ENCODE measurements at places on chromosomes 6 and 20.

GRCh38 chr20:8505476-8506200 lies 373.6 kb downstream of the PLCB1 start:
- no peak for DNase-seq

DNA sequence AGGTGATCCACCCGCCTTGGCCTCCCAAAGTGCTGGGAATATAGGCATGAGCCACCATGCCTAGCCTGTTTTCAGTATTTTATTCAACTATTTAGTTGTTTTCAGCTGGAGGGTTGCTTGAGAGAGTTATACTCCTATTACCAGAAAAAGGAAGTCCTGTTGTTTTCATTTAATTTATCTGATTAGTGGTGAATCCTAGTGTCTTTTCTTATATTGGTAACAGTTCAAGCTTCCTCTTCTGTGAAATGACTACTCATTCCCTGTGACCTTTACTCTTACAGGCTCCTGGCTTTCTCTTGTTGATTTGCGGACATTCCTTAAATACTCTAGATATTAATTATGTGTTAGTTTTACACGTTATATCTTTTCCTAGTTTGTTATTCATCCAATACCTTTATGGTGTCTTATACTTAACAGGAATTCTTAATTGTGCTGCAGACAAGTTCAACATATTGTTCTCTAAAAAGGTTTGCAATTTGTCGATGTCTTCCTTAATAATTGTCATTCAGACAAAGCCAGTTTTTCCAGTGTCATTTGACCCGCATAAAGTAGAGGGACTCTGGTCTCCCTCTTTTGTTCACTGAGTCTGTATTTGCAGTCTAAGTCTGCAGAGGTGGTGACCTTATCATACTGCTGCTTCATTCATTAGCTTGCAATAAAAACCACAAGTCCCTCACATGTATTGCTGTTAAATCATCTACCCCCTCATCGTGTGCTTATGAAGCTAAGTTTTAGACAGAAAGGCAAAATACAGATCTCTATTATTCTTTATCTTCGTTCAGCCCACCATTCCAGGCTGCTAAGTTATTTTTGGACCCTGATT lies 51.4 kb downstream of the ZBTB9 start:
- no peak for DNase-seq

DNA sequence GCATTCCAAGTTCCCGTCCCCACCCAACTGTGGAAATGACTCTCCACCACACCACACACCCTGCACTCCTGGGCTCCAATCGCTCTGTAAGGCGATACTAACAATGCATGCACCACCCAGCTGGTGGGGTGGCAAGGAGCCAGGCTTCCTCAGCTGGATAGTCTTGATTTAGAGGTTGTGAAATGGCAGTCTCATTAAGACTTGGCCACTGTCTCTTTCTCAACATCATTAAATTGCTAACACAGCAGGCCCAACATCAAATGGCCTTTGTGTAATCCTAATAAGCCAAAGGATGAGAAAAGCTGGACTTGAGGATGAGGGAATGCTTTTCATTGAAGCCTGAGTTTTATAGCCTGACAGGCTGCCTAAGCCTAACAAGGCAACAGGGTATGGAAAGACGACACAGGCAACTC lies 223.7 kb downstream of the GMDS start:
- DNase-seq = peak; percentile 36

DNA sequence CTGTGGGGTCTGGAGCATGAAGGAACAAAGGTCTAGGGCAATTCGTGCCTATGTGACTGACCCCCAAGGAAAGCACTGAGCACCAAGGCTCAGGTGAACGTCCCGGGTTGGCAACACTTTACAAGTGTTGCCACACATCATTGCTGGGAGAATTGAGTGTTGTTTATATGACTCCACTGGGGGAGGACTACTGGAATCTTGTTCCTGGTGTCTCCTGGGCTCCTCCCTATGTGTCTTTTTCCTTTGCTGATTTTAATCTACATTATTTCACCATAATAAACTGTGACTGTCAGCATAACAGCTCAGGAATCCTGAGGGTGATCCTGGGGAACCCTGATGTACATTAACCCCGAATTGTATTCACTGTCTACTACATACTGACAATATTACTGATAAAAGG lies 207.7 kb upstream of the BMP2 start:
- no peak for DNase-seq

GRCh38 chr6:33861722-33862121 lies 57.9 kb upstream of the MLN start:
- no peak for DNase-seq

DNA sequence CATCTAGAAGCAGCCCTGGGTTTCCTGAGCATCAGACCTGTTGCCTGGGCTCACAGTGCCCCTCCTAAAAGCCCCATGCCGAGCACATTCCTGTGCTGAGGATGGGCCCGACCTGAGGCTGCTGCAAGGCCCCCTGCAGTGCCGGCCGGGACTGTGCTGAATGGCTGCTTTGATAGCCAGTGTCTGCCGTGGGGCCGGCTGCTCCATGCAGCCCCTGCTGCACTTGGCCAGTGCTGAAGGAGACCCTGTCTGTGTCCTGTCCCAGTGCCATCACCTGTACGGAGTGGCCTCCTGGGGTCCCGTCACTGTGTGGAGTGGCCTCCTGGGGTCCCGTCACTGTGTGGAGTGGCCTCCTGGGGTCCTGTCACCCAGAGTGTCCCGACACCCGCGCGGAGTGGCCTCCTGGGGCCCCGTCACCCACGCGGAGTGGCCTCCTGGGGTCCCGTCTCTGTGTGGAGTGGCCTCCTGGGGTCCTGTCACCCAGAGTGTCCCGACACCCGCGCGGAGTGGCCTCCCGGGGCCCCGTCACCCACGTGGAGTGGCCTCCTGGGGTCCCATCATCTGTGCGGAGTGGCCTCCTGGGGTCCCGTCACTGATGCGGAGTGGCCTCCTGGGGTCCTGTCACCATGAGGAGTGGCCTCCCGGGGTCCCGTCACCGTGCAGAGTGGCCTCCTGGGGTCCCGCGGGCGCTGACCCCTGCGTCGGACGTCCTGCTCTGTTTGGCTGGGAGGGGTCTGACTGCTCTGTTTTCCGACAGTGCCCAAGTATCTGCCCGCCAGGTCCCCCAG lies 7.0 kb downstream of the COL9A3 start:
- DNase-seq = no peak

DNA sequence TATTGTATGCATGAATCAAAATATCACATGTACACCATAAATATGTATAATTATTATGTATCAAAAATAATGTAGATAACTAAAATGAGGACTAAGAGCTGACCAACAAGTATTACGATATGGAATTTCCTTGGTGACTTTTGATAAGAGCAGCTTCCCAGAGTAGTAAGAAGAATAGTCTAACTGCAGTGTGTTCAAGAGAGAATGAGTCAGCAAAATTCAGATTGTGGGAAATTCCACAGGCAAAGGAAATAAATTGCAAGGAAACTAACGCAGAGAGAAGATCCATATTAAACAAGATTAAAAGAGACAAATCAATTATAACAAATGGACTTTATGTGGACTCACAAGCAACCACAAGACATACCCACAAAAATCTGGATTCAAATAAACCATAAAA lies 26.4 kb downstream of the FRK start:
- no peak for DNase-seq

DNA sequence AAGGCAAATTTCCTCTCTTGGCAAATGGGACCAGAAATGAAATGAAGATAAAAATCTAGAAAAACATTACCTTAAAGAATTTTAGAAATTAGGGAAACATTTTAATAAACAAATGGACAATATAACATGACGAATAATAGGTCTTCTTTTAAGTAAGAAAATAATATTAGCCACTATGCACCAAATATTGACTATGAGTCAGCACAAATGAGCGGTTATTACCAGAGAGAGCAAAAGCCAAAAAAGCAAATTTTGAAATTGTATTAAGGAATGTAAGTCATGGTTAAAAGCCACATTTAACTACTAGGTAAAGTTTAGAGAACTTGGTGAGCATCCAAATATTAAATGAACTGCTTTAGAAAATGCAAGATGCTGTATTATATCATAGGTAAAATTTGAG lies 376.6 kb upstream of the JAG1 start:
- no peak for DNase-seq

DNA sequence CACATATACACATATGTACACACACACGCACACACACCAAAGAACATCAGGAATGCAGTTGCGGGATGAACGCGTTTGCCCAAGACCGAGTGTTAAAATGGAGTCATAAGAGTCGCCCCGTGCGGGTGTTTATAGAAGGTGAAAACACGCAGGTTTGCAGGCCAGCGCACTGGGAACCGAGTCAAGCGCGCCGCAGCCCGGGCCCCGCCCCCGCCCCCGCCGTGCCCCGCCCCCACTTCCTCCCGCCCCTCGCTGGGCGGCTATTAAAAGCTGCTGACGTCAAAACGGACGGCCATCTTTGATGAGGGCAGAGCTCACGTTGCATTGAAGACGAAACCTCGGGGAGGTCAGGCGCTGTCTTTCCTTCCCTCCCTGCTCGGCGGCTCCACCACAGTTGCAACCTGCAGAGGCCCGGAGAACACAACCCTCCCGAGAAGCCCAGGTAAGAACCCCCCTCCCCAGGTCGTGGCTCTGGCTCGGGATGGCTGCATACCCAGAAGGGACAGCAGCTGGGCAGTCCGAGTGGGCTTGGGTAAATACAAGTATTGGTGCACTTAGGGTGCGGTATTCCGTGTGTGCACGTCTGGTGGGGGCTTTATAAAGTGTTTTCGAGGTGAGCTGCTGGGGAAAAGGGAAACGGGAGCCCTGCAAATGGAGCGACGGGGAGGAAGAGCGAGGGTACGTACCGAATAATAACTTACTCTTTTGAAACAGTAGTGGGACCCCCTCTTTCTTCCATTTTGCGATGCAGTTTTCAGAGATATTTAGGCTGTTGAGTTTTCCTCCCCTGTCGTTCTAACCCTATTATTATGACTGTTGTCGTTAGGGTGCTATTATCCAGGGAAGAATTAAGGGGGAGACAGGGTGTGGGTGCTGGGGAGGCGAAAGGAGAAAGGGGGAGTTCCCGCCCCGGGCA lies at the start of gene SNAP25:
Gene SNAP25 (plus strand): TSS at position 295 of the 916 bp plus-strand sequence. CDS start 56,662 bp downstream, outside the sequence.
- DNase-seq = peak; percentile 97

DNA sequence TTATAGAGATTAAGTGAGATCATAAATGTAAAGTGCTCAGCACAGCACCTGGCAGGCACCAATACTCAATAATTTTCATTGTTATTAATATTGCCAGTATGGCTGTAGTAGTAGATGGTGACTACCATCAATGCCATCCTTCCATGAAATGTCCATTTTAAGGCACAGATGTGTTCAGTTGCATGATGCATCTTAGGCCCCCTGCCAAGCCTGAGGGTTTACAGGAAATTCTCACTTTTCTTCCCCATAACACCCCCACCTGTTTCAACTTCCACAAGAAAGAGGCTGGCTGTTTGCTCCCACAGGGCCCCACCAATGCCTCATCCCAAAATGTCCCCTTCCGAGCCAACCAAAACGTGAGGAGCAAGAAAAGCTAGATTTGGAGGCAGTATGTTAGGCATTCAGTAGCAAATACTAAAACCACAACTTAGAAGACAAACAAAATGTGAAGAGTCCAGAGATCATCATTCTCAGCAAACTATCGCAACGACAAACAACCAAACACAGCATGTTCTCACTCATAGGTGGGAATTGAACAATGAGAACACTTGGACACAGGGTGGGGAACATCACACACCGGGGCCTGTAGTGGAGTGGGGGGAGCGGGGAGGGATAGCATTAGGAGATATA lies 110.6 kb upstream of the NHSL1 start:
- no peak for DNase-seq

- DNase-seq = no peak
These were observed 526.5 kb downstream of the NKAIN2 start for GRCh38 chr6:124330197-124330596.

GRCh38 chr6:34414999-34415858 lies 10.6 kb downstream of the RPS10 start:
- DNase-seq = peak; percentile 70

DNA sequence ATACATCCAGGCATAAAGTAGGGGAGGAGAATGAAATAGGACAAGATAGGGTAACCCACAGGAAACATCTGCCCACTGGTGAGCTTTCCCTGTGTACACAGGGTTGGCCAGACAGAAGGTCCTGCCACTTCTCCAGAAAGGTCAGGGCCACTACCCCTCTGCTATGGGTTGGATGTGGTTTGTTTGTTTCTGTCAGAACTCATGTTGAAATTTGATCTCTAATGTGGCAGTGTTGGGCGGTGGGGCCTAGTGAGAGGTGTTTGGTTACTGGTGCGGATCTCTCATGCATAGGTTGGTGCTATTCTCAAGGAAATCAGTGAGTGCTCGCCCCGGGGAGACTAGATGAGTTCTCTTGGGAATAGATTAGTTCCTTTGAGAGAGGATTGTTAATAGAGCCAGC lies 15.6 kb upstream of the MAS1 start:
- no peak for DNase-seq

DNA sequence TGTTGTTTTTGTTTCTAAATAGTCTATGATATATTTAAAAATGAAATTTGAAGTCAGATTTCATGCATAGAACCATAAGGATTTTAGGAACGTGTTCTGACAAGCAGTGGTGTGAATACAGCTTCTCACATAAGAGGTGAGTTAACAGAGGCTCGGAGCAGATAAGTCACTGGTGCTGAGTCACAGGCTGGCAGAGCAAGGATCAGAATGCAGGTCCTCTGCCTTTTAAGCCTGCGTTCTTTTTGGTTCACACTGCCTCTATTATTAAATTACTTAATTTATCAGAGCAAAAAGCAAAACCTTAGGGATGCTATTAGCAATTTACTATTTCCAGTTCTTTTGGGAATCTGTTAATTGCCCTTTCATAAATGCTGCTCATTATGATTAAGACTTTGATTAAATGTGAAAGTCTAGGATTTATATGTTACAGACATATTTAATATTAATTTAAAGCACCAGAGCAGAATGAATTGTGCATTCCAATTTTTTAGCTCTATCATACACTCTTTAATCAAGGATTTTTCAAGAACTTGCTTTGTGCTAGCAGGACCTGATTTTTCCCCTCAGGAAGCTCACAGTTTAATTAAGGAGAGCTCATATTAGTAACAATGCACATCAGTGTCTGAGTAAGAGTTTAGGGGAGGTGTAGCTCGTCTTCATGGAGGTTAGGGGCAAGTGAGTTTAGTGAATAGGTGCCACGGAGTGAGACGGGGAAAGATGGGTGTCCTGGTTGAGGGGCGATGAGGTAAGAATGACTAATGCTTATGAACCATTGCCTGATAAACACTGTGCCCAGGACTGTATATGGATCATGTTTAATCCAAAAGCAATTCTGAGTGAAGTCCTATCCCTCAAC lies 212.7 kb upstream of the AGPAT4 start:
- DNase-seq = no peak

- no peak for DNase-seq
These were observed 18.3 kb downstream of the KIAA1586 start for GRCh38 chr6:57064809-57065208.

DNA sequence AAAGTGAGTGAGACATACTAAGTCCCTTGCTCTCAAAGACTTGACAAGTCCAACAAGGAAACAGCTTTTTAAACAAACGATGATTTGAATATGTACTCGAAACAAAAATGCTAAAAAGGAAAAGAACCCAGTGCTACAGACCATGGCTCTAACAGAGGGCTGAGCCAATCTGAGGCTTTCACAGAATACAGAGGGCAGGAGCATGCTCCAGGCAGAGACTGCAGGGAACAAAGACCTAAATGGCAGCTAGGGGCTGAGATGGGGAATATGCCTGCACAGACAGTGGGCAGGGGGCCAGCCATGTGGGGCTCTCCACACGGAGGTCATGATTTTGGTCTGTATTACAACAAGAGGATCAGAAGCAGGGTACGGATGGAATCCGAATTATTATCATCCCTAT lies 31.1 kb upstream of the C6orf118 start:
- DNase-seq = no peak
